ENCODE measurements at places on chromosomes 5 and 9. TPM values are rescaled to one million over a fixed set of nuclear protein-coding genes. Genes with fewer than 3 reads are reported as not detected.

GRCh38 chr5:136594416-136594815 is 229.1 kb upstream of the TRPC7 start:
- H3K27me3 ChIP-seq = no peaks in the 10 kb centered on the region
- no peaks in the 10 kb centered on the region for H3K4me1 ChIP-seq
- H3K4me3 ChIP-seq = no peak overlapping the region
- H3K36me3 ChIP-seq = no peaks in the 10 kb centered on the region
- DNase-seq = no peak
- no peak overlapping the region for H3K27ac ChIP-seq

DNA sequence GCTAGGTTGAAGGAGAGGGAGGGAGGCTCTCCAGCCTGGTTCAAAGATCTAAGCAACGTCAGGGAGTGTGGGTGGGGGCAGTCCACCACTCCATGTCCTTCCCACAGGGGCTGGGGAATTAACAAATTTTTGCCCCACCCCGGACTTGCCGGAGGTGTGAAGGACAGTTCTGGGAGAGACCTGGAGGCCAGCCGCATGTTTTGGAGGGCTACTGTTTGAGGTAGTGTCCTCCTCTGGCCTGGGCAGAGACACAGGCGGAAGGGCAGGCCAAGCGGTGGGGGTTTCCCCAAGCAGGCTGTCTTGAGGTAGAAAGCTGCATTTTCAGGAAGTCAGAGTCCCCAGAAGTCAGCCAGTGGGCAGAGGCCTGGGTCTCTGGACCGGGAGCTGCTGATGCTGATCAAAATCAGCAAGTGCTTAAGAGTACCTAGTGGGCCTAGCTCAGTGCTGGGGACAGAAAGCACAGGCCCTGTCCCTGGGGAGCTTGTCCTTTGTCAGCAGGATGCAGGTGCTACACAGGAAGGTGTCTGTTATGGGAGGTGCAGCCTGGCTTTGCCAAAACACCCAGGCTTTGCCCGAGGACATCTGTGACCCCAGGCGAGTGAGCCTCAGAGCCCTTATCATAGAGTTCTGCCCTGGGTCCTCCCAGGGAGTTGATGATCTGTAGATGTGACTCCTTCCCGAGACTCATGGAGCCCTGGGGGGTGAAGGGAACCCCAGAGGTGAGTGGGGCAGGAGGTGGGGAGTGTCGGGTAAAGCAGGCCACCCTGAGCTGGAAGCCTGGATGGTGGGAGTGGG is 18.5 kb downstream of the JADE2 start:
- no peak overlapping the region for H3K4me3 ChIP-seq
- peaks cover 38% of the 10 kb centered on the region for H3K4me1 ChIP-seq
- H3K36me3 ChIP-seq = peaks cover 65% of the 10 kb centered on the region
- peak overlapping the region; percentile 62 for H3K27ac ChIP-seq
- no peaks in the 10 kb centered on the region for H3K27me3 ChIP-seq

DNA sequence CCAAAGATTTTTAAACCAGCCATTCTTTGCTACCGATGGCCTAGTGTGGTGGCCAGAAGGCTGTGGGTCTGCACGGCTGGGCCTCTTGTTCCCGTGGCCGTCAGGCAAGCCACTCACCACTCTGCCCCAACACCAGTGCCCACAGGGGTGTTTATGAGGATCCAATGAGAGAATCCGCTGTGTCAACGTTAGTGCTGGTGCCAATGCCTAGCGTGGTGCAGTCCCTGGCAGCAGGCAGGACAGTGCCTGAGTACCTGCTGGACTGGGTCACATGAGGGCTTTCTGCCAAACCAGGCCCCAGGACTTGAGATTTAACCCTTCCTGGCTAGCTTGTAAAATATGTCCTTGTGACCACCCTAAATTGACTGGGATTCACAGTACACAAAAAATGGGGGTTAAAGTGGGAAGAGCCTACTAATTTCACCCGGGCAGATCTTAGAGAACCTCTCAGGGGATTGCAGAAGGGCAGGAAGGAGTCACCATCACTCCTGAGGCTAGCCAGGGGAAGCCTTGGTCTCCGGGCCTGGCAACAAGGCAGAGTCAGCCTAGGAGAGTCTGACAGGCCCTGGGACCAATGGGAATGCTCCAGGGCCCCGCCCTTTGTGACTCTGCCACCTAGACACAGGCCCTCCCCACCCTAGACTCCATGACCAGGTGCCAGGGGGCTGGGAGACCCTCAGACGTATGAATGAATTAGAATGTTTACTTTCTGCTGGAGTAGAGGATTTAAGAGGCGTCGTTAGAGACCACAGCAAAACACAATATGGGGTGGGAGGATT is 63.2 kb upstream of the FSTL4 start:
- no peak overlapping the region for H3K4me3 ChIP-seq
- no peak overlapping the region for H3K27ac ChIP-seq
- H3K27me3 ChIP-seq = no peaks in the 10 kb centered on the region
- no peaks in the 10 kb centered on the region for H3K36me3 ChIP-seq
- H3K4me1 ChIP-seq = no peaks in the 10 kb centered on the region
- no peak for DNase-seq

GRCh38 chr9:135213566-135213965 is 126.1 kb downstream of the OLFM1 start:
- H3K36me3 ChIP-seq = no peaks in the 10 kb centered on the region
- no peak for DNase-seq
- no peaks in the 10 kb centered on the region for H3K27me3 ChIP-seq

Gene FYB1
- 635 TPM for total RNA-seq

DNA sequence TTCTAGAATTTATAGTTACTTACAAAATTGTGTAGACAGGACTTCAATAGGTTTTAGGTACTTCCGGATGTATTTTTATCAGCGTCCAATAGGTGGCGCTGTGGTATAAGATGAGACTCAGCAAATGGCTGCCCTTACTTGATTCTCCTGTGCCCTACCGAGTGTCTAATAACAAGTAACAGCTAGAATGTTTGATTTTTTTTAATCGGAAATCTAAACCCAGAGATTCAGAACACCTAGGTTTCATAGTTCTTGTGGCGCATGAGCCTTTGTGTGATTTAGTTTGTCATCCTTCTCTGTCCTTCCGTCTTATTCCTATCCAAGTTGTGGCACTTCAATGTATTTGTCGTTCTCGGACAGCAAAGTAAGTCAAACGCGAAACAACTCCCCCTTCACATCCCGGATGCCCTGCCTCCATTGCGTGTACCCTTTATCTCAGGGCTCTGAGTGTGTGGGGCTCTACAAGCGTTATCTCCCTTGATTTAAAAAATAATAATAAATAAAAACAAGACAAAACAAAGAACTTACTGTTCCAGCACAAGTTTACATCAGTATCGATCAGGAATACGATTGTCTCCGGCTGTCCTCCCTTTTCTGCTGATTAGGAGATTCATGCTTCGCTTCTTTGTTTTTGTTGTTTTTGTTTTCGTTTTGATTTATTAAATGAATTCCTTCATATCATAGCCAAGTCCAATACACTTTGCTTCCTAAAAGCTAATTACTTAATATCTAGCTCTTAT is 50.7 kb upstream of the SLC30A5 start:
- no peaks in the 10 kb centered on the region for H3K27me3 ChIP-seq
- H3K36me3 ChIP-seq = no peaks in the 10 kb centered on the region
- peak overlapping the region; percentile 72 for H3K4me3 ChIP-seq
- H3K27ac ChIP-seq = peak overlapping the region; percentile 74
- peak; percentile 92 for DNase-seq

Gene SERF1A
- total RNA-seq = 5.8 TPM

DNA sequence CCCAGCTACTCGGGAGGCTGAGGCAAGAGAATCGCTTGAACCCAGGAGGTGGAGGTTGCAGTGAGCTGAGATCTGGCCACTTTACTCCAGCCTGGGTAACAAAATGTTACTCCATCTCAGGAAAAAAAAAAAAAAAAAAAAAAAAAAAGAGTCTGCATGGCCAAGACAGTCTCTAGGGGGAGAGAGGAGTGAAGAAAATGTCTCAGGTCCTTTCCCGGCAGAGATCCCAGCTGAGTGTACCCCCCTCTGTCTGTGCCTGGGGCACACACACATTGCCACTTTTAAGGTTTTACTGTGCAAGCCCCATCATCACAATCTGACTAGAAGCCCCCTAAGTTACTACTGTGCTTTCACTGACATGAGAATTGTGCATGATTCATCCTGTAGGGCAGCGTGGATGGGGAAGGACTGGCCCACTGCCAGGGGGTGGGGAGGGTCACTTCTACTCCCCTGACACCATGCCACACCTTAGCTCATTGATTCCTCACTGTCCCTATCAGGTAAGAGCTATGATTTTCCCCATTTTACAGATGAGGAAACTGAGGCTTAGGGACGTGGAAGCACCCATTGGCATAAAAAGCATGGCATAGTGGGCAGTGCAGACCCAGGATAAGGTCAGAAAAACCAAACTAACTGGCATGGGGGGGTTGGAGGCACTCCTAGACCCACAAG is 102.3 kb upstream of the LARP1 start:
- H3K36me3 ChIP-seq = no peaks in the 10 kb centered on the region
- H3K27me3 ChIP-seq = no peaks in the 10 kb centered on the region
- DNase-seq = no peak
- no peak overlapping the region for H3K27ac ChIP-seq
- peaks cover 4% of the 10 kb centered on the region for H3K4me1 ChIP-seq
- no peak overlapping the region for H3K4me3 ChIP-seq

- no peaks in the 10 kb centered on the region for H3K36me3 ChIP-seq
- H3K4me3 ChIP-seq = no peak overlapping the region
- H3K4me1 ChIP-seq = no peaks in the 10 kb centered on the region
- no peak for DNase-seq
- H3K27me3 ChIP-seq = no peaks in the 10 kb centered on the region
Measured at GRCh38 chr5:104052558-104053352, 490.2 kb upstream of the NUDT12 start.

Gene PCDHGA4
- total RNA-seq = 0.63 TPM

Gene MED27
- 21.3 TPM for total RNA-seq

GRCh38 chr5:119651486-119651885 is 22.1 kb downstream of the FAM170A start:
- H3K27ac ChIP-seq = no peak overlapping the region
- no peaks in the 10 kb centered on the region for H3K4me1 ChIP-seq
- no peaks in the 10 kb centered on the region for H3K27me3 ChIP-seq
- no peaks in the 10 kb centered on the region for H3K36me3 ChIP-seq

Gene HEMGN
- total RNA-seq = 1.6 TPM

- peaks cover 4% of the 10 kb centered on the region for H3K27me3 ChIP-seq
- no peak for DNase-seq
- no peaks in the 10 kb centered on the region for H3K4me1 ChIP-seq
- no peaks in the 10 kb centered on the region for H3K36me3 ChIP-seq
- H3K27ac ChIP-seq = no peak overlapping the region
Measured at GRCh38 chr5:73140801-73141200, 20.4 kb downstream of the TMEM171 start.

Gene CPLANE1
- 10.4 TPM for total RNA-seq

GRCh38 chr5:66889524-66889923 is 293.3 kb downstream of the MAST4 start:
- no peaks in the 10 kb centered on the region for H3K36me3 ChIP-seq
- H3K4me1 ChIP-seq = no peaks in the 10 kb centered on the region
- H3K4me3 ChIP-seq = no peak overlapping the region
- no peaks in the 10 kb centered on the region for H3K27me3 ChIP-seq

DNA sequence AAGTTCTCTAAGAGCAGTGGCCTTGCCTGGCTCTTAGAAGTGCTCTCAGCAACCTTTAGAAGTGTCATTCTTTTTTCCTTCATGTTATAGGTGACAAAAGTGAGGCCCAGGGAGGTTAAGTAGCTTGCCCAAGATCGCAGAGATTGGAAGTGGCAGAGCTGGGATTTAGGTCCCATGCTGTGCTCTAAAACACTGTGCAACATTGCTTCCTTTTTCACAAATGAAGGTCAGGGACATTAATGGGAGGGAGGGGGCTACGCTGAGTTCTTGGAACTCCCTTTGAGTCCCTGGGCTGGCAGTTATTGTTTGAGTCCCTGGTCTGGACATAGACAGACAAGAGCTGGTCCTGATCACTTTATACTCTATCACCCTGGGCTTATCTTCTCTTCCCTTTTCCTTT is 45.3 kb downstream of the PAM start:
- DNase-seq = no peak
- H3K36me3 ChIP-seq = no peaks in the 10 kb centered on the region
- H3K4me3 ChIP-seq = no peak overlapping the region
- no peaks in the 10 kb centered on the region for H3K27me3 ChIP-seq

- peak overlapping the region; percentile 56 for H3K27ac ChIP-seq
- H3K4me1 ChIP-seq = peaks cover 4% of the 10 kb centered on the region
Measured at GRCh38 chr9:78297672-78297961, 692 bp downstream of the PSAT1 start.

DNA sequence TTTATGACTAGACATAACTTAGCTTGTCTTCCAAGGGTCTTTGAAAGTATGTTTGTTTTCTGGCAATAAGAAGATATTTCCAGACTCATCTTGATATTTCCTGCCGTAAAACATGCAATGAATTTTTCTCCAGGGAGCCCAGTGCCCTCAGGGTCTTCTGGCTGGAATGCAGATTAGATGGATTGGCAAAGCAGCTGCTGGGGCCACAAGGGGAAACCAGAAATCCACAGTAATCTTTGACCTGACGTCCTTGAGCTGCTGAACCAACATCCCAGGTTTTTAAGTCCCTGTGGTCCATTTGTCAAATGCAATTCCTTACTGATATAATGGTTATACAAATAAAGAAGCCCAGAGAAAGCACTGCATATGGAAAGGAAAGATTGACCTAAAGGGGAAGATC is 93.0 kb downstream of the THBS4 start:
- H3K27me3 ChIP-seq = no peaks in the 10 kb centered on the region
- H3K27ac ChIP-seq = no peak overlapping the region
- DNase-seq = no peak
- peaks cover 23% of the 10 kb centered on the region for H3K4me1 ChIP-seq
- H3K4me3 ChIP-seq = no peak overlapping the region

GRCh38 chr5:179542170-179542569 is 8.2 kb upstream of the RUFY1 start:
- H3K27ac ChIP-seq = no peak overlapping the region
- H3K4me3 ChIP-seq = no peak overlapping the region
- H3K27me3 ChIP-seq = no peaks in the 10 kb centered on the region
- no peaks in the 10 kb centered on the region for H3K4me1 ChIP-seq

DNA sequence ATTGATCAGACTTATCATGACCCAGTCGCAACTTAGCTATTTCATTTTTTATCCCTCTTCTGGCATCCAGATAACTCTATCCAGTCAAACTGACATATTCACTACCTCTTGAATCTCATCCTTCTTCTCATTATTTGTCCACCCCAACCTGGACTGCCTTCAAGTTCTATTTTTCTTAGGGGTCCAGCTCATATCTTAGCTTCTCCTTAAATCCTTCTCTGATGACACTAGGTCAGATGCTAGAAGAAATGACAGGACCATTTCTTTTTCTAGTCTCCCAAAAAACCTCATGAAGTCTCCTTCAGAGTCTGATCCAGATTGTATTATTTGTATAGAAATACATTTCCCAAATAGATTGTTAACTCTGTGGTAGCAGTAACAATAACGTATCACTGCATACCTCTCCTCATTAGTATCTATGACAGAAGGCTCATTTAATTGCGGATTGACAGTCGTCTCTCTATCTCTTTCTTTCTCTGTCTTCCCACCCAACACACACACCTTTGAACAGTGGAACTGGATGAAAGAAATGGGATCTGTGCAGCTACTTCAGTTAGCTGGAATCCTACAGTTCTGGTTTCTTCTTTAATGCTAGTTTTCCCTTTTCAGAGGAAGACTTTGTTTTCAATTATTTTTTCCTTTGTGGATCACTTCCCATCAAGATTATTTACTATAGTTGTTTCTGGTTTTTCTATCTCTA is 33.5 kb downstream of the ALDH1A1 start:
- no peak overlapping the region for H3K4me3 ChIP-seq
- no peaks in the 10 kb centered on the region for H3K36me3 ChIP-seq
- no peak for DNase-seq
- H3K27ac ChIP-seq = no peak overlapping the region

Gene PTPRD
- total RNA-seq = not detected
